Right ventricle myocardium inferior (tissue), 1 donor: ENCODE measurements at places on chromosomes 2 and 18. TPM values are rescaled to one million over a fixed set of nuclear protein-coding genes. Genes with fewer than 3 reads are reported as not detected.

DNA sequence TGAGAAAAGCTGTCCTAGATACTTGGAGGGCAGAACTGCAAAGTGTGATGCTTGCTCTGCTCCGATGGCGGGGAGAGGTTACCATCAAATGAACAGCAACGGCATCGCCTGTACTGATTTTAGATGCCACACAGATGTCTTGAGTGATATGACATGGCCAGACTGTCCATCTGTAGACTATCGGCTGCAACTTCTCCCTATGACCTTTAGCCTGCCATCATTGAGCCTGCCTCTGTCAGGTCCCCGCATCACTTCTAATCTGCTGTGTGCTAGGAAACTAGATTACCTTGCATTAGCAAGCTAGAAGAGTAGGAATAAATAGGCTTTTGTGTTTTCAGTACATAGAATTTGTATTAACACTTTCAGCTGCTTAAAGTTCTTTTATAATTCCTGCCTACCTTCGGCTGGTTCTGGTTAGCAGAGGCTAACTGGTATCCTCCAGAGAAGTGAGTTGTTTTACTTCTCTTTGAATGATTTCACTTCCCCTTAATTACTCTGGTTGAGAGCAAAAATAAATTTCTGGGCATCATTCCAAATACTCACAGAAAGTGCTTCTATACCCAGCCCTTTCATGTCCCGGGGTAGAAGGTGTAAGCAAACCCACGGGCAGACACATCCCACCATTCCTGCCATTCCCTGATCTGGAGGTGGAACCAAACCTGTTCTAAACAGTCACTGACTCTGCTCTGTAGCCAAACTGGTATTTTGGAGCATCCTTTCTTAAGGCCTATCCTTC is 24.0 kb downstream of the GAREM2 start:
- DNase-seq, result no peak

DNA sequence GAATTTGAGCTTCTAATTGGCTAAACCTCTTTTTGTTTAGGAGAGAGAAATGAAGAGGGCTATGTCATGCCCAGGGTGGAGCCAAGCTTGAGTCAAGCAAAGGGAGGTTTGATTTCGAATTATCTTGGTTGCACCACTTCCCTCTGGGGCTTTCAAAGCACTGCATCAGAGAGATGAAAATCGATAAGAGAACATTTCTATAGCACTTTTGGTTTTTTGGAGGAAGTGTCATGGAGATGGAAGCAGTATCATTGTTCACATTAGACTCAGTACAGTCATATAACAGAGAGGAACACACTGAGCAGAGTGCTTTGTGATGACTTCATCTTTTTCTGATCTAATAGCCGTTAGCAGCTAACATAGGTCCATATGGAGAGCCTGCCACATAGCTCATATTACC is 120.3 kb upstream of the UXS1 start:
- DNase-seq, result no peak

The PROC gene
- not detected for total RNA-seq

GRCh38 chr2:74439803-74440377 is 1.8 kb downstream of the RTKN start:
- peak; percentile 92 for DNase-seq

The KLHL14 gene
- not detected for total RNA-seq

DNA sequence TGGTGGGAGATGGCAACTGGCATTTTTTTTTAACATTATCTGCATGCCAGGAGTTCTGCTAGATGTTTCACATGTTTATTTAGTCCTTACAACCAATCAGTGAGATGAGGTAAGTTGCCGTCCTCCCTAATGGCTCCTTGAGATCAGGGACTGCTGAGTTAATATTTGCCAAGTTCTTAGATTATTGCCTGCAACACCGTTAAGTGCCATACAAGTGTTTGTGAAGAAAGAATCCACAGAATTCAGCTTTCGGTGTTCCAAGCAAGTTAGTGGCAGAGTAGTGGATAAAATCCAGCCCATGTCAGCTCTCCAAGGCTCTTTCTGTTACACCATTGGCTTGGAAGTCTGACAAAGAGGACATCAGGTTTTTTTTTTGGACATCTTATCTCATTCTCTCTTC is 95.9 kb downstream of the C1QL2 start:
- DNase-seq, result no peak

GRCh38 chr2:122011493-122012270 is 256.2 kb downstream of the TSN start:
- DNase-seq, result no peak

The GBX2 gene
- not detected for total RNA-seq

The TTC39C gene
- 4.0 TPM for total RNA-seq

GRCh38 chr18:47601581-47602272 is 328.7 kb downstream of the SMAD2 start:
- DNase-seq, result no peak

DNA sequence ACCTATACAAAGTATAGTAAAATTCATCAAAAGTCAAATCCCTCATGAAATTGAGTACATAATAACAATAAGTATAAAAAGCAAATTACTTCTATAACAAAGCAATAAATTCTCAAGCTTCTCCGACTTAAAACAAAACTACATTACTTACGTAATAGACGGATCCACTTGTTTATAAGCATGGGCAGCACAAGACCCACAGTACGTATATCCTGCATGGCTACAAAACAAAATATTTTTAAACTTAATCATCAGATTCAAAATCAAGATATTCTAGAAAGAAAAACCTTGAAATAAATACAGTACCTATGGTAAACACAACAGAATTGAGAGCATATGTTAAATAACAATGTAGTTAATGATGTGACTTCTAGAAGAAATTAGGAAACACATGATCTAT is 78.9 kb downstream of the MEMO1 start:
- DNase-seq, result no peak

DNA sequence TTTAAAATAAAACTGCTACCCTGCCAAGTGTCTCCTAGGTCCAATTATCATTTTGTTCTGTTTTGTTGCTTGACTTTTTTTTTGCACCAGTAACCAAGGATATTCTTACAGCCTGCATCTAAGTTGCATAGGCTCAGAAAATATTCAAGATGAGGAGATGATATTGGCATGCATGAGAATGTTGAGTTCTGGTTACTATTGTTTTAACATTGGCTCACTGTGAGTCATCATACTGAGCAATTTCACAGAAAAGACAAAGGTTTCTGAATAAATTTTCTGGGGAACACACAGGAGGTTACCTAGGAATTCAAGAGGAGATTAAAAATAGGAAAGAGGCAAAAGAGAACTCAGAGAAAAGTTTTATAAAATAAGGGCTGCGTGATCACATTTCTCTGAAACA is 84.8 kb upstream of the POU3F3 start:
- no peak for DNase-seq

The DNAH6 gene
- total RNA-seq, result 0.05 TPM

- DNase-seq, result no peak
Measured at GRCh38 chr2:54667726-54668650, 55.5 kb upstream of the EML6 start.
